ENCODE measurements at places on chromosomes 6 and 20. TPM values are rescaled to one million over a fixed set of nuclear protein-coding genes. Genes with fewer than 3 reads are reported as not detected.

Gene CTCFL
- total RNA-seq, result not detected

Gene EPB41L1
- total RNA-seq, result 68.9 TPM

Gene SEL1L2
- not detected for total RNA-seq

Gene C20orf144
- total RNA-seq, result not detected

Gene MROH8
- 3.9 TPM for total RNA-seq

Gene IYD
- total RNA-seq, result 1.9 TPM

Gene DDX43
- total RNA-seq, result 1.9 TPM

Gene FOXA2
- 23.5 TPM for total RNA-seq

DNA sequence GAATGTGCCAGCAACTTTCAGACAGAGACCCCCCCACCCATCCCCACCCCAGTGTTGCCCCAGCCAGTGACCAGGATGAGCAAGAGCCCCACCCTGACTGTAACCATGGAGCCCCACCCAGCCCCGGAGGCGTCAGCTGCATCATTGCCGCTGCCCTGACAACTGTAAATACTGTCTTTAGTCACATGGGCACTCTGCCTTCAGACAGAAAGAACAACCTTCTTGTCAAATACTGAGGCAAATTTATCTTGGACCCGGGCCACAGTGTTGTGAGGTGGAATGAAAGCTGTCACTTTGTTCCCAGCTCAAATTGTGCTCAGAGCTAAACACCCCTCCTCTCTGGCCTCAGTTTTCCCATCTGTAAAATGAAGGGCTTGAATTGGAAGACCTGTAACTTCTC is 23.7 kb downstream of the MOCS3 start:
- H3K4me1 ChIP-seq, result peaks cover 8% of the 10 kb centered on the region
- DNase-seq, result peak; percentile 49
- no peak overlapping the region for H3K4me3 ChIP-seq
- peaks cover 51% of the 10 kb centered on the region for H3K27me3 ChIP-seq
- H3K36me3 ChIP-seq, result no peaks in the 10 kb centered on the region
- H3K27ac ChIP-seq, result no peak overlapping the region

DNA sequence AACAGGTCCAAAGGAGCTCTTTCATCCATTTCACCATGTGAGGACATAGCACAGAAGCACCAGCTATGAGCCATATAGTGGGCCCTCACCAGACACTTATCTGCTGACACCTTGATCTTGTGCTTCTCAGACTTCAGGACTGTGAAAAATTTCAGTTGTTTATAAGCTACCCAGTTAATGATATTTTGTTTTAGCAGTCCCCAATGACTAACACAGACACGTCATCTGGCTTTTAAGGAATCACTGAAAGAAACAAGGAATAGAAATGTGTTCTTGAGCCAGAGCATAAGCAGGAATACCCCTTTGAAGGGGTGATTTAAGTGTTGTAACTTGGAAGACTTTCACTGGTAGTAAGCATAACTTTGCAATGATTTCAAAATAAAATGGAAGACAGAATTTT is 214.7 kb upstream of the PTCHD4 start:
- H3K4me3 ChIP-seq, result no peak overlapping the region
- DNase-seq, result no peak
- no peak overlapping the region for H3K27ac ChIP-seq
- no peaks in the 10 kb centered on the region for H3K4me1 ChIP-seq
- H3K27me3 ChIP-seq, result no peaks in the 10 kb centered on the region

DNA sequence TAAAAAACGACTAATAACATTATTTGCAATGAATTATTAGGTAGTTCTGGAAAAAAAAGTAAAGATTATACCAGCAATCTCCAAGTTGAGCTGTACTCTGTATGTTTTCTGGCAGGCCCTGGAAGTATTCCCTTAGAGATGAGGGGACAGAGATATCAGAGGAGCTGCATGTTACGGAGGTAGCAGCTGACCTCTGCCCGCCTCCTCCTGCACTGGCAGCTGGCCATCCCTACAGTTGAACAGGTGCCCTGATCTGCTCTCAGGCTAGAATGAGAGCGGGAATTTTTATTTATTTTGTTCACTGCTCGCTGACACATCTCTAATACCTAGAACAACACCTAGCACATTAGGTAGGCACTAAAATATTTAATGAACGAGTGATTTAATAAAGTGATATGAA is 23.1 kb downstream of the FBXL4 start:
- H3K27ac ChIP-seq, result no peak overlapping the region
- no peaks in the 10 kb centered on the region for H3K27me3 ChIP-seq
- H3K4me1 ChIP-seq, result no peaks in the 10 kb centered on the region
- no peak for DNase-seq
- no peak overlapping the region for H3K4me3 ChIP-seq

DNA sequence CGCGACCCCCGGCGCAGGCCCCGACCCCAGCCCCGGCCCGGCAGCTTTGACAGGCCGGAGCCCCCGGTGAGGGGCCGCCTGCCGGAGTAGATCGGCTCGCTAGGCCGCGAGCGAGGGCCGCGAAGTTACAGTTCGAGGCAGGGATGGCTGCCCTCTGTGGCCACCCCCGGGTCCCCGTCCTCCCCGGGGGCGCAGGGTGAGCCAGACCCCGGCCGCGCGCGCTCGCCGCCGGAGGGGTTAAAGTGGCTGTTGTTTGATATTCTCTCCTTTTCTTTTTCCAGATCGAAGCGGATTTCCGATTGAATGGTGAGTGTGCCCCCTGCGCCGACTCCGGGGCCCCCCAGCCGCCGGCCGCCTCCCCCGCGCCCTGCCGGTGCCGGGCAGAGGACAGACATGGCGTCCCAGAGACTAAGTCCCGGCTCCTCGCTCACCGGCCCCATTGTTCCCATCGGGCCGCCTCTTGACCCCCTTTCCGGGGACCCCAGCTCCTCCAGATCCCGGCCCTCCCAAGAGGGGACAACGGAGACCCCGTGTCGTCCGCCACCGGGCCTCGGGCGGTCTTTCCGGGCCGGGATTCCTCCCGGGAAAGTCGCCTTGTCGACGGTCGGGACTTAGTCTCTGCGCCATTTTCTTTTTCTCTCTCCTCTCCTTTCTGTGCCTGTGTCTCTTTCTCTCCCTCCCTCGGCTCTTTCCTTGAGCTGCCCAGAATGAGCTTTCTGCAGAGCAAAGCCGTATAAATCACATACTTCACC is 704 bp downstream of the TOP1 start:
- H3K27me3 ChIP-seq, result no peaks in the 10 kb centered on the region
- peak; percentile 56 for DNase-seq
- H3K4me3 ChIP-seq, result peak overlapping the region; percentile 96

GRCh38 chr20:53194306-53195290 is 222.4 kb downstream of the TSHZ2 start:
- peaks cover 16% of the 10 kb centered on the region for H3K27me3 ChIP-seq
- no peak for DNase-seq
- H3K36me3 ChIP-seq, result no peaks in the 10 kb centered on the region
- H3K27ac ChIP-seq, result no peak overlapping the region
- H3K4me1 ChIP-seq, result no peaks in the 10 kb centered on the region

DNA sequence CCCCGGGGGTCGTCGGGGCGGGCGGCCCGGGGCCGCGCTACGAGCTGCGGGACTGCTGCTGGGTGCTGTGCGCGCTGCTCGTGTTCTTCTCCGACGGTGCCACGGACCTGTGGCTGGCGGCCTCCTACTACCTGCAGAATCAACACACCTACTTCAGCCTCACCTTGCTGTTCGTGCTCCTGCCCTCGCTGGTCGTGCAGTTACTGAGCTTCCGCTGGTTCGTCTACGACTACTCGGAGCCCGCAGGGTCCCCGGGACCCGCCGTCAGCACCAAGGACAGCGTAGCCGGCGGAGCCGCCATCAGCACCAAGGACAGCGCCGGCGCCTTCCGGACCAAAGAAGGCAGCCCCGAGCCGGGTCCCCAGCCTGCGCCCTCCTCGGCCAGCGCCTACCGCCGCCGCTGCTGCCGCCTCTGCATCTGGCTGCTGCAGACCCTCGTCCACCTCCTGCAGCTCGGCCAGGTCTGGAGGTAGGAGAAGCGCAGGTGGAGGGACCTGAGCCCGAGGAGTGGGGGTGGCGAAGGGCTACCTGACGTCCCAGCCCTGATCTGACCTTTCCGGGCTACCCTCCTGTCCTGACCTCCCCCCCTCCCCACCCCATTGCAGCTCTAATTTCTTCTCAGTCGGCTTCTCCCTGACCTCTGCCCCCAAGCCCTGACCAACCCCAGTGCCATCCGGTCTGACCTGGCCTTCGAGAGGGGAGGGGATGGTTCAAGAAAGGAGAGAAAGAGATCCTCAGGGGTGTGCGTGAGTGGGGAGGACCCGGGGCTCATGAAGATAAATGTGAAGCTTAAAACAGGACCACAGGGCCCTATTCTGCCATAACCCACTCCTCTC is 558 bp downstream of the XKR7 start:
- no peaks in the 10 kb centered on the region for H3K4me1 ChIP-seq
- no peaks in the 10 kb centered on the region for H3K36me3 ChIP-seq
- H3K4me3 ChIP-seq, result peak overlapping the region; percentile 36
- no peak overlapping the region for H3K27ac ChIP-seq

GRCh38 chr6:108638993-108639392 is 78.3 kb downstream of the FOXO3 start:
- no peaks in the 10 kb centered on the region for H3K36me3 ChIP-seq
- peaks cover 50% of the 10 kb centered on the region for H3K4me1 ChIP-seq
- H3K27me3 ChIP-seq, result no peaks in the 10 kb centered on the region
- no peak overlapping the region for H3K4me3 ChIP-seq
- no peak overlapping the region for H3K27ac ChIP-seq

DNA sequence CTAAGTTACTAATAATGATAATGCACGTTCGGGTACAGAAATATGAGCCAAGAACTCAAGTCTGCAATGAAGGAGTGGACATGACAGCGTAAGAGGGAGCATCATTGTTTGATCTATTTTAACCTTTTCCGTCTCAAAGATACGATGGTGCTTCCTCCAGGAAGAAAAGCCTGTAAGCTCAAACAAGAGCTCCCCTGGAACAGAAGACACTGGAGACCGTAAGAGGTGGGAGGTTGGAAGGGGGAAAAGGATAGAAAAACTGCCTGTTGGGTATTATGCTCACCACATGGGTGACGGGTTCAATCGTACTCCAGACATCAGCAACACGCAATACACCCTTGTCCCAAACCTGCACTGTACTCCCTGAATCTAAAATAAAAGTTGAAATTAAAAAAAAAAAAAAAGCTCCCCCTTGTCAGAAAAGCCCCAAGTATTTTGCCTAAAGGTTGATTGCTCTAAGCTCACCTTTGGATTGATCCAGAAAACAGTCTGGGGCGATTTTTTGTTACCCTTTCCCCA is 180.5 kb downstream of the TRIM27 start:
- H3K4me1 ChIP-seq, result no peaks in the 10 kb centered on the region
- DNase-seq, result no peak
- H3K27ac ChIP-seq, result no peak overlapping the region
- H3K4me3 ChIP-seq, result no peak overlapping the region
- H3K36me3 ChIP-seq, result no peaks in the 10 kb centered on the region
- H3K27me3 ChIP-seq, result peaks cover 77% of the 10 kb centered on the region

DNA sequence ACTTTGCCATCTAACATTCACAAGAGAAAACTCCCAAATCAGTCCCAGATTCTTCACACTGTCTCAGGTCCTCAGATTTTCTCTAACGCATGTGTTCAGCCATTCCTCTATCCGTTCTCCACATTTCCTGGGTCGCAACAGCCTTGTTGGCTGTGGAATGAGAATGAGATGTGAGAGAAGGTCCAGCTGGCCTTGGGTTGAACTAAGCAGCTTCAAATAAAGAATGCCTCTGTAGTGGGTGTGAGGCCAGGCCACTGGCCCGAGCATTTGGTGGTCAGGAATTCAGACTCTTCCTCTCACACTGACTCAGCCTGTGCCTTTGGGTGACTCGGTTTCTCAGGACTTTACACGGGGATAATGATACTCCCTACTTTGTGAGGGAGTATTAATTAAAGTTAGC is 73.8 kb upstream of the CCN6 start:
- H3K36me3 ChIP-seq, result no peaks in the 10 kb centered on the region
- H3K27me3 ChIP-seq, result no peaks in the 10 kb centered on the region
- no peak overlapping the region for H3K27ac ChIP-seq
- no peak for DNase-seq
- H3K4me3 ChIP-seq, result no peak overlapping the region

DNA sequence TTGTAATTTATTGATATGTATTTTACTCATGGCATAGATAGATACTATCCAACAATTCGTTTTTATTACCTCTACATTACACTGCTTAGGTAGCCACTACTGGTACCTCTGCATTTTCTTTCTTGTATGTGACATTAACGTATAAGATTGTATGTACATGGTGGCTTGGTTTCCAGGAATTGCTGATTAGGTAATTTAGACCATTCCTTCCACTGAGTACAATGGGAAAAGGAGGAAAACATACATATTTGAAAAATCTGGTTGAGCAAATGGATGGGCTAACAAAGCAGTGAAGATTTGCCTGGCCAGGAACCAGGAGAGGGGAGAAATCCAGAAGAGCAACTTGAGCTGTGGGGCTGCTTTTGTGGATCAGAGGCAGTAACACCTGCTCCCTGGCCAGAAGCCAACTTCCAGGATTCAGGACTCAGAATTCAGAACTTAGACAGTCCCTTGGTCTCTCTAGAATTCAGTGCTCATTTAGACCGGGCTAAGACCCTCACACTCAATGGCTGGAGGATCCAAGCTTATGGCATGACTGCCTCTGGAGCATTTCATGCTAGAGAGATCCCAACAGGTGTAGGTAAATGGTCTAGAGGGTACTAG is 17.9 kb upstream of the MICB start:
- H3K27ac ChIP-seq, result no peak overlapping the region
- H3K4me3 ChIP-seq, result no peak overlapping the region
- no peak for DNase-seq

- no peak for DNase-seq
- H3K27ac ChIP-seq, result no peak overlapping the region
- H3K4me1 ChIP-seq, result no peaks in the 10 kb centered on the region
- H3K27me3 ChIP-seq, result no peaks in the 10 kb centered on the region
- H3K4me3 ChIP-seq, result no peak overlapping the region
Measured at GRCh38 chr6:95599706-95600105, 22.4 kb downstream of the MANEA start.

DNA sequence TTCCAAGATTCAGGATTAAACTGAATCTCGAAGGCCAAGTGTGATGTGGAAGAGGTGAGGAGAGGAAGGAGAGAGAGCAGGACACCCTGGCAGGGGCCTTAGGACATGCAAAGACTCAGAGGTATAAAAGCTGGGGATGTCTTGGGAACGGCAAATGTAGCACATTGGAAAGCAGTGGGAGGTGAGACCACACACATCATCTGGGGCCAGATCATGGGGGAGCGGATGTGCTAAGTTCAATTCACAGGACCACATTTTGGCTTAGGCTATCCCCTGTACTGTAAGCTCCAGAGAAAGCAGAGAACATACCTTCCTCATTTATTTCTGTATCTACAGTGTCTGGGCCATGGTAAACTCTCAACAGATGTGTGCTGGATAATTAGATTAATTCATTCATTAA is 59.5 kb upstream of the MBOAT1 start:
- no peak overlapping the region for H3K27ac ChIP-seq
- no peaks in the 10 kb centered on the region for H3K27me3 ChIP-seq
- no peak overlapping the region for H3K4me3 ChIP-seq
- no peaks in the 10 kb centered on the region for H3K4me1 ChIP-seq
- H3K36me3 ChIP-seq, result no peaks in the 10 kb centered on the region

All from lower lobe of right lung (tissue), 2 donors.